Hair follicular keratinocyte (primary cell): ENCODE measurements at places on chromosomes 13 and 19. TPM values are rescaled to one million over a fixed set of nuclear protein-coding genes. Genes with fewer than 3 reads are reported as not detected.

The IL4I1 gene
- not detected in 2 replicates for total RNA-seq

The NOTCH3 gene
- total RNA-seq = 1.8 and 2.4 TPM in 2 replicates

The TTC9B gene
- total RNA-seq = not detected in 2 replicates

The IGLON5 gene
- total RNA-seq = not detected in 2 replicates

The P2RY11 gene
- total RNA-seq = 2.7 and 5.5 TPM in 2 replicates

The ATP1A3 gene
- 0.04 TPM in 1 of 2 replicates, not detected in the other for total RNA-seq

The POU4F1 gene
- total RNA-seq = not detected in 2 replicates

The SERTM1 gene
- total RNA-seq = not detected in 2 replicates
